ENCODE measurements at places on chromosomes 5 and 9.

DNA sequence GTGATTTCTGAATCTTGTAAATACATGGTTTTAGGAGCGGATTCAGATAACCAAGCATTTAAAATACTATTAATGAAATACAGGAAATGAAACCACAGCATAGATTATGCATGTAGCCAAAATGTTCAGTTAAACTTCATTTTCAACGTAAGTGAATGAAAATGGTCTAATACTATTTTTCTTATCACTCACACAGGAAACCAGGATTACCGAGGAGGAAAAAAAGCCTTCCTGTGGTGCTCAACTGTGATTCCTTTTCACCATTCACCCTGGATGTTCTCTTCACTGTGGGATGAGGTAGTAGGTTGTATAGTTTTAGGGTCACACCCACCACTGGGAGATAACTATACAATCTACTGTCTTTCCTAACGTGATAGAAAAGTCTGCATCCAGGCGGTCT lies 83.4 kb upstream of the ZNF169 start:
- no peak for DNase-seq

GRCh38 chr9:93234600-93234999 lies 50.7 kb downstream of the WNK2 start:
- DNase-seq = no peak

GRCh38 chr9:36023260-36024048 lies 13.3 kb upstream of the RECK start:
- peak; percentile 64 for DNase-seq

DNA sequence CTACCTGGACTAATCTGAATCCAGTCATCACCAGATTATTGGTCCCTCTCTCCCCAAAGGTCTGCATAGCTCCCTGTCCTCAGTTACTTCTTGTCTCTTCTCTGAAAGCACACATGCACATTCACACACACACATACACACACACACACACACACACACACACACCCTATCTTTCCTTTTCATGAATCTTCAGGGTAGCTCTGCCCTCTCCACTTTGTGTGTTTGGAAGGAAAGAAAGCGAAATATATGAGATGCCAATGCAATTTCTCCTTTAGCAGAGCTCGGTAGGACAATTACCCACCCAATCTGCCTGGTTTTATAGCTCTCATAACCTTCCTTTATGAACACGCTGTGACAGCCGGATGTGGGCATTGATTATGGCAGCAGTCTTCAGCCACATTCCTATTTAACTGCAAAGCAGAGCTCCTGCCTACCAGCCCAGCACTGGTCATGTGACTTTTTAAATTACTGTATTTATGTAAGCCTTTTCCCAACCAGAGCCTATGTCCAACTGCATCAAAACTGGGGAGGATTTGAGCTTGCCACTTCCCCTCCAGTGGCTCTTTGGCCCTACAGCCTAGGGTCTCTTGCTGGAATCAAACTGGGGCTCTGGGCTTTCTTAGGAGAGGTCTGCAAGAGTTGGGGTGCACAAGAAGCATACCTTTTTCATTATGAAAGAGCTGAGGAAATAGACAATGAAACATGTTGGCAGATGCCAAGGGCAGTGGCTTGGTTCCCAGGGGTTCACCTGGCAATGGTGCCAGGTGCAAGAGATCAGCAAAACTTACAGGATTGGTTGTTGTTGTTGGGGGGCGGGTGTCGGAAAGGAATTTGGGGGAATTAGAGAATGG lies 20.8 kb upstream of the MATR3 start:
- peak; percentile 35 for DNase-seq

GRCh38 chr9:15927161-15927560 lies 374.3 kb downstream of the CCDC171 start:
- DNase-seq = no peak

DNA sequence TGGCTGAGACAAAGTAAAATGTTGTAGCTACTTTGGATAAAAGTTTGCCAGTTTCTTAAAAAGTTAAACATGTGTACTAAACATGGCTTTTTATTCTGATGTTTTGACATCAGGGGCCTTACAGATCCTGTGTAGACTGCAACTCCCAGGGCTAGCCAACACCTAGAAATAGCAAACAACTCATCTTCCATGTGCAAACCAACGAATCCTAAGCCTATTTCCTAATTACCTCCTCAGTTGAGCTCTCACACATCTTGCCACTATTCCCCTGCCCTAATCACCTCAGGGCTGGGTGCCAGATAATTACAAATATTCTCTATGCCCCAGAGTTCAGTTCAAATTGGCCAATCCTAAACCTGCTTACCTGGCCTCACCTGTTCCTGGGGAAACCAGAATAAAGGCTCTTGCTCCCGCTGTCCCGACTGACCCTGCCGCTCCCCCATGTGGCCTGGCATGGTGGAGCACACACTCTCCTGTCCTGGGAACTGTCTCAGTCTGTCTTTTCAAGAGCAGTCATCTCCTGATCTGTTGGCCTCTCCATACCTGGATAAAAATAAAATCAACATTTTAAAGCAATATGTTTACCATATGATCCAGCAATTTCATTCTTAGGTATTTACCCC lies 37.1 kb upstream of the FAM169A start:
- no peak for DNase-seq

- no peak for DNase-seq
Observed at GRCh38 chr9:81566074-81566698, 123.2 kb downstream of the TLE1 start.

DNA sequence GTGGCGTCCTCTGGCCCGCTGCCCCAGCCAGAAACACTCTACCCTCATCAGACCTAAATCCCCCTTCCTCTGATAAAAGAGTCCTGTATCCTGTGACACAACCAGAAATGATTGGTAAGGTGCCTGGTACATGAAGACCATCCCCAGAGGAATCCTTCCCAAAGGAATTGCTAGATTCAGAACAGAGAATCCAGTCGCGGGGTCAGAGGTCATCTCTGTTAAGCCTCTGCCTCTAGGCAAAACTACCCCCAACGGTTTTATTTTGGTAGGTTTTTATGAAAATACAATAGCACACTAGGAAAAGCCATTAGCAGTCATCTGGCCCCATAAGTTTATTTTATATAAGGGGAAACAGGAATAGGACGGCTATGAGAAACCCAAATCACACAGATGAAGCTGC lies 102.4 kb upstream of the HAND1 start:
- DNase-seq = no peak

GRCh38 chr9:127074561-127075548 lies 47.6 kb downstream of the ANGPTL2 start:
- DNase-seq = no peak

GRCh38 chr5:143402017-143402552 lies 1.4 kb downstream of the NR3C1 start:
- DNase-seq = peak; percentile 39

Measured in CD4-positive, alpha-beta T cell treated with Interleukin-2 at 100 ng/mL for 4 hours (primary cell).